ENCODE measurements at places on chromosomes 1 and 21.

- DNase-seq, result no peak
These were observed 61.1 kb upstream of the TINAGL1 start for GRCh38 chr1:31515056-31515775.

DNA sequence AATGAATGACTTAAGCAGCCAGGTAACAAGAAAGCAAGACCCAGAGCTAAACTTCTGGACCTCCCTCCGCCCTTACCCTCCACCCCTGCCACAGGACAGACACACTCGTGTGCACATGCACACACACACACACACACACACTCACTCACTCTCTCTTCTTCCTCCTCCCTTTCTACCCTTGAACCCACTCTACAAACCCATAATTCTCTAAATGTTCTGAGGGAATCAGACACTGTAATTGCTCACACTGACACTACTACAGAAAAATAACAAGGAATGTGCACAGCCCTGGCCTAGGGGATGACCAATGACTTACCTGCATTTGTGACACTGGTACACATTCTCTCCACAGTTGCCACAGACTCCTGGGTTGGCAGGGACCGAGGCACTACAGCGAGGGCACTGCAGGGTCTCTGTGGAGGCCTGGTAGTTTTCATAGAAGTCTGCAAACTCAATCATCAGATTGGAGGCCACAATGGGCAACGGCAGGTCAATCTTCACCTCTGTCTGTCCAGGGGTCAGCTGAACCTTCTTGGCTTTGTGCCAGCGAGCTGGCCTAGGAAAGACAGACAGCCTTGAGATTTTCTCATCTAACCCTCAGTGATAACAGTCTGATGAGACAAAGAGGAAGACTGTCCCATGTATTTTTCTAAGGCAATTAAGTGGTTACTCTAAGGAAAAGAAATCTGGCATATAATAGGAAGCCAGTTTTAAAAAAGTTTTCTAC is 94.8 kb downstream of the UBR4 start:
- no peak for DNase-seq

- DNase-seq, result no peak
These were observed 407.9 kb downstream of the PLA2G4A start for GRCh38 chr1:187236676-187237075.

DNA sequence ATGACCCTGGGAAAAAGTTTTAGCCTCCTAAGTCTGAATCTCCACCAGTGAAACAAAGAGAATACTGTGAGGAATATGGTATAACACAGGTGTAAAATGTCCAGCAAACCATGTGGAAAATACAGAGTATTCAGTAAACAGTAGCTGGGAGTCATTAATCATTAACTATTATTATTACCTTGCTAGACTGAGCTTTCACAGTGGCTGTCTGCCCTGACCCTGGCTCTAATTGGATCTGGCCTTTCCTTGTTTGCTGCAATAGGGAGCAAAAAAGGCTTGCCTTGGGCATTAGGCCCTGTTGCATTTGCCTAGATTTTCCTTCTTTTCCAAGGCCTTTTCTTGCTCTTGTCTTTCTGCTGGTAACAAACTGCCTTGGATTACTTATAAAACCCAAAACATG is 179.1 kb upstream of the BEND5 start:
- no peak for DNase-seq

- DNase-seq, result no peak
These were observed 102.4 kb downstream of the FMN2 start for GRCh38 chr1:240194120-240194519.

DNA sequence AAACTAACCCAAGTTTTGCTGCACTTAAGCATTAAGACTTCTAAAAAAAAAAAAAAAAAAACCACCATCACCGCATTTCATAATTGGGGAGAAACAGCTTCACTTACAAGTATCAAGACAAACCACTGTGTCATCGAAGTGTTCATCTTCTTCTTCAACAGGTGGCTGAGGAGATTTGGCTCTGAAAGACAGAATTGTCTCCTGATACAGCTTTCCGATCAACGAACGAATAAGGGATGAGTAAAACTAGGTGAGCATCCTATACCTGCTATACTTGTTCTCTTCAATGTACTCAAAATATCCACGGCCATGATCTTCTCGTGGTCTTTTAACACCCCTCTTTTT is 2.0 kb downstream of the HNRNPU start:
- no peak for DNase-seq

- DNase-seq, result no peak
These were observed 176.7 kb downstream of the TTLL7 start for GRCh38 chr1:83822208-83822607.

- DNase-seq, result no peak
These were observed 49.9 kb upstream of the STUM start for GRCh38 chr1:226498640-226499008.

DNA sequence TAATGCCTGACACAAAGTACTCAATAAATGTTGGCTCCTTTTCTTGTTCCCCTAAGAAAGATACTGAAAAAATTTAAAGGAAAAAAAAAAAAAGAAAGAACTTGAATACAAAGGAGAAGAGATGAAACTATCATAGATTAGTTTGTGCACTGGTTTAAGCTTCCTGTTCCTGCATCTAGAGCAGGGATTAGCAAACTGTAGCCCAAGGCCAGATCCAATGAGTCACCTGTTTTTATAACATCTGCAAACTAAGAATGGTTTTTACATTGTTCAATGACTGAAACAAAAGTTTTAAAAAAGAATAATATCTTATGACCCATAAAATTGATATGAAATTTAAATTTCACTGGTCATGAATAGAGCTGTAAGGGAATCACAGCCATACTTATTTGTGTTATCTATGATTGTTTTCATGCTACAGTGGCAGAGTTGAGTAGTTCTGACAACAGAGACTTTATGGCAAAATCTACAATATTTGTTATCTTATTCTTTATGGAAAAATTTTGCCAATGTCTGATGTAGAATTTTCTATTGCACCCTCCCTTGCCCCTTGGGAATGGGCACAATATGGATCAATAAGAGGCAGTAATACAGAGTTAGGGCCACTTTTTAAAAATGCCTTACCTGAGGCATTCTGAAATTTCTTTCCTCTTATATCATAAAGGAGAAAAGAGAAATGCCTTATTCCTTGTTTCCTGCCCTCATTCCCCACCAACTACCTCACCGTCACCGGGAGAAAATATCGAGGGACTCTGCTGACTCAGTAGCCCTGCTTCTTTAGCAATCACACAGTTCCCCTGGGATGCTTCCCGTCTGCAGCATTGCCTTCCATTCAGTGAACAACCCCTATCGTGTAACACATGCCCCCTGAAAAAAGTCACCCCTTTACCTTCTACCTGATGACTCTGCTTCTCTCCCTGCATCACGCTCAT is 50.6 kb downstream of the WDR64 start:
- no peak for DNase-seq

- DNase-seq, result no peak
These were observed 1.1 kb upstream of the LMNA start for GRCh38 chr1:156113282-156113950.

DNA sequence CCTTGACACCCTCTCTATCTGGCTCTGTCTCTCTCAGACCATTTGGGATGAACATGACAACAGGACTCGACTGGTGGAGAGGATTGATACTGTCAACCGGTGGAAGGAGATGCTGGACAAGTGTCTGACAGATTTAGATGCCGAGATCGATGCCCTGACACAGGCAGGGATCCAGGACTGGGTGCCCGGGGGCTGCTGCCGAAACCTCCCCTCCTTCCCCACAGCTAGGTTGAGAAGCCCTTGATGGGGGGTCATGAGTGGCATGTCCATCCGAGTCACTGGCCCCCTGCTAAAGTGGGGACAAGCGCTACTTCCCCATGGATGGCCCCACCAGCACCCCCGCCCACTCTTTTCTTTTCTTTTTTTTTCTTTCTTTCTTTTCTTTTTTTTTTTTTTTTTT is 1.2 kb downstream of the TEKT2 start:
- DNase-seq, result no peak

DNA sequence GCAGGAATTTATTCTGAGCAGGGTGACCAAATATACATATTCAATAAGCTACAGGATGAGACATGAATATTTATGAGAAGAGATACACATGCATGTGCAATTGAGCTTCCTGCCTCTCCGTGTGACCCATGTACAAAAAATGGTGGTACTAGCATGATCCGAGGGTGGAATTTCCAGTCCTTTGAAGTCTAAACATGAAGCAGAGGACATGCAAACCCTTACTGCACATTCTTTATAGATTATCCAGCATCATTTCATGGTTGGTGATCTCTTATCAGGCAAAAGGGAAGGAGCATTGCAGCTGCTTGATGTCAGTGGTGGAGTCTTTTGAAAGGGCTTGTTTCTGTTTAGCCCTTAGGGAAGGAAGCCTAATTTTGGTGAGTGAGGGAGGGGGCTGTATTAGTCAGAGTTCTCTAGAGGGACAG is 448.6 kb downstream of the SETD4 start:
- DNase-seq, result no peak

DNA sequence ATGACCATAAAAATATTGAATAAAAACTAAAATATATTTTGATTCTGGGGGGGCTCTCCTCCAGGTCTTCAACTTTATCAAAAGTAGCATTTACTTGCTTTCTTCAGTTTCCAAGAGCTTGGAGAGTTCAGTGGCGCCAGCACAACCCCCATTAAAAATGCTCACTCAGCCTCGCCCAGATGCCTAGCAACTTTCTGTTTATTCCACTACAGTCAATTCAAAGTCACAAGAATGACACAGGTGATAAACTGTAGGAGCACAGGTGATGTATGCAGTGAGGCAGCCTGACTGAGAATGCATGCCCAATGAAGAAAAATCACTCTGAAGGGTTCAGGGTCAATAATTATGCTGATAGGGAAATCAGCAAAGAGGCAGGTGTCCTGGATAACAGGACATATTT is 159.4 kb upstream of the ATP1B1 start:
- DNase-seq, result no peak

- no peak for DNase-seq
These were observed 26.5 kb downstream of the ECE1 start for GRCh38 chr1:21263653-21264225.

- DNase-seq, result no peak
These were observed 1755.4 kb downstream of the PLA2G4A start for GRCh38 chr1:188584119-188584518.

- peak; percentile 28 for DNase-seq
These were observed 1.2 kb upstream of the ATF3 start for GRCh38 chr1:212607206-212607912.

- no peak for DNase-seq
These were observed 113.3 kb upstream of the DPT start for GRCh38 chr1:168842306-168842705.

- DNase-seq, result no peak
These were observed 4.8 kb upstream of the ZNF687 start for GRCh38 chr1:151277249-151277648.

DNA sequence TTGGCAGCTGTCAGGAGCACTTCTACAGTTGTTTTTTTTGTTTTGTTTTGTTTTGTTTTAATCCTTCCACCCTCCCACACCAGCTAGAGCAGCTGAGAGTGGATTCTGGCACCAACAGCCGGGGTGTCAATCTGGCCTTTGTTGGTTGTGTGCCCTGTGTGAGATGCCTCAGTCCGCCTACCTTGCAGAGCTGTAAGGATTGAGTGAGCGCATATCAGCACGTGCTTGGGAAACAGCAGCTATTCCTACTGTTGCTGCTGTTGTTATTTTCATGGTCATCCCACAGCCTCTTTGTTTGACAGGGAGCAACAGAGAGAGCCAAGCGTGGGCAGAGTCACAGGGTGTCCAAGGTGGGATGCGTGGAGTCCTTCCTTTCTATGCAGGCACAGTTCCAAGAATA is 50.4 kb downstream of the PGBD5 start:
- no peak for DNase-seq

DNA sequence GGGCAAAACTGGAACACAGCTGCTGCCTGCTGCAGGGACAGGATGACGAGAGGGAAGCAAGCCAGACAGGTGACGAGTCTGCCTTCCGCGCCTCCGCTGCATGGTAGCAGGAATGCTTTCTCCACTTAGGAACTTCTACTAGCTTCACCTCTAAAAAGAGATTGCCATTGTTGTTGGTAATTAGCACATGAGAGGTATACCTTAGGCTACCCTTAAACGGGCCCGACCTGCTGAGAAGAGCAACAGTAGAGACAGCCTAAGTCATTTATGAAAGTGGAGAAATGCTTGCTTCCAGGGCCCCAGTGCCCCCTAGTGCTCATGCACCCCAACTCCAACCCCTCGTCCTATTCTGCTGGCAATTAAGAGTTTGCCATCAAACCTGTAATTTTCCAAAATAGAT is 96.9 kb upstream of the AKT3 start:
- no peak for DNase-seq

- DNase-seq, result no peak
These were observed 25.3 kb downstream of the CEP104 start for GRCh38 chr1:3831689-3832088.

DNA sequence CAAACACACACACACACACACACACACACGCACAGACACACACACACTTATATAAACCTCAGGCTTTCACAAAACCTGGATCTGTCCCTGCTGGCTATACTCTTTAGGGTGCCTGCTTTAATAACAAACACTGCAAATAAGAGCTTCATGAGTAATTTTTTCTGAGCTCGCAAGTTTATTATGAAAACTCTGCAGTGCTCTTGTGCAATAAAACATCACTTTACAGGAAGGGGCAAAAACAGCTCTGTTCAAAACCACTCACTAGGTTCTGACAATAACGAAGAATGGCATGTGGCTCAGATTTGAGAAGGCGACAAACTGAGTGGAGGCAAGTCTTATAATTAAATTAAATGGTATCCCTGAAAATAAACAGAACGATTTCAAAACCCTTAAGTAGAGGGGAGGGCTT is 42.6 kb upstream of the CTPS1 start:
- no peak for DNase-seq

DNA sequence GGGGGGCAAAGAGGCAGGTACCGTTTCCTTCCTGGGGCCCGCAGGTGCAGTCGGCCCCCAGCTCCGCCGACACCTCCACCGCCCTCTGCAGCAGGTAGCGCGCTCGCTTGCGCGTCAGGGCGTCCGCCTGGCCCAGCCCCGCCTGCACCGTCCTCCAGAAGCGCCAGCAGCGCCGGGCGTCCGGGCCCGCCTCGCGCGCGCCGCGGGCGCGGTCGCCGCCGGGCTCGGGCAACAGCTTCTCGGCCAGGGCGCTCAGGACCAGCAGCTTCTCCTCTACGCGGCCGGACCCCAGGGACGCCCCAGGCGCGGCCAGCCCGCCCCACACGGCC is 863 bp downstream of the TARBP1 start:
- DNase-seq, result peak; percentile 53

DNA sequence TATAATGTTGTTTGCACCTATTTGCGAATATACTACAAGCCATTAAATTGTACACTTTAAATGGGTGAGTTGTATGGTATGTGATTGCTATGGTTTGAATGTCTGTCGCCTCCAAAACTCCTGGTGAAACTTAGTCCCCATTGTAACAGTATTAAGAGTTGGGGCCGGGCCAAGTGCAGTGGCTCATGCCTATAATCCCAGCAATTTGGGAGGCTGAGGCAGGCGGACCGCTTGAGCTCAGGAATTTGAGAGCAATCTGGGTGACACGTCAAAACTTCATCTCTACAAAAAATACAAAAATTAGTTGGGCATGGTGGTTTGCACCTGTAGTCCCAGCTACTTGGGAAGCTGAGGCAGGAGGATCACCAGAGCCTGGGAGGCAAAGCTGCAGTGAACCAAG is 12.0 kb upstream of the SIM2 start:
- no peak for DNase-seq

Measured in GM12891 (cell line).